ENCODE measurements at places on chromosomes 16 and 17.
A peak's percentile ranks its signal among the peaks of the same experiment; 100 is the strongest.

- DNase-seq = no peak
These were observed 12.7 kb upstream of the ARHGAP23 start for GRCh38 chr17:38415250-38416194.

DNA sequence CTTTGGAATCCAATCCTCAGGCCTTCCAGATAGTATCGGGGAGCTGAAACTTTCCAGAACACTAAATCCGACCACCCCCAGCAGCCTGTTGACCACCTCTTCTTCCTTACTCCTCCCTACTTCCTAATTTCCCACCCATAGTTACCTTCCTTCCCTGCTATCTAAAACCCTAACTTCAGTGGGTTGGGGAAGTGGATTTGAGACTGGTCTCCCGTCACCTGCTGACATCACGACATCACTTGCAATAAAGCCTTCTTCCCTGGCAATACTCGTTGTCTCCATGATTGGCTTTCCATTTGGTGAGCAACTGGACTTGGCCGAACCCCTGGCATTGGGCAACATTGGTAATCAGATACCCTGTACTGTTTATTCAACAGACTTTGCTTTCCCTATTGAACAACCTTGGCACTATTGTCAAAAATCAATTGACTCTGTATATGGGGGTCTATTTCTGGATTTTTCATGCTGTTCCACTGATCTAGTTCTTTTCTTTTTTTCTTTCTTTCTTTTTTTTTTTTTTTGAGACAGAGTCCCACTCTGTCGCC, 11.8 kb upstream of the FOXK2 start:
- no peak for DNase-seq

- DNase-seq = peak; percentile 80
These were observed 44.0 kb downstream of the SREBF1 start for GRCh38 chr17:17792551-17793377.

DNA sequence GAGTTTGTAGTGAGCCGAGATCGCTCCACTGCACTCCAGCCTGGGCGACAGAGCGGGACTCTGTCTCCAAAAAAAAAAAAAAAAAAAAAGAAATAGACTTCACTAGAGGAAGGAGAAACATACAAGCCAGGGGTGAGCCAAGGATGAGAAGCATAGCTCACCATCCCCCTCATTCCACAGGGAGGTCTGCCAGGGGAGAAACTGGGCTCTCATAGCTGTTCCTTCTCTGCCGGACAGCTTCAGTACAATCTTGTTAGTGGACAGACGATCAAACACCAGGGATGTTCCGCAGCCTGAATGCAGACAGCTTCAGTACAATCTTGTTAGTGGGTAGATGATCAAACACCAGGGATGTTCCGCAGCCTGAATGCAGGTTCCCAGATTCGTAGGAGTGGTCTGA, 509.6 kb downstream of the CDH13 start:
- DNase-seq = no peak

GRCh38 chr16:54873071-54873470, 57.6 kb upstream of the IRX5 start:
- DNase-seq = no peak
